Fibroblast of villous mesenchyme (primary cell): ENCODE measurements at places on chromosomes 13 and 19. TPM values are rescaled to one million over a fixed set of nuclear protein-coding genes. Genes with fewer than 3 reads are reported as not detected.

Gene C19orf67
- total RNA-seq: not detected in 2 replicates

Gene MEF2B
- total RNA-seq: 0.32 TPM in 1 of 2 replicates, not detected in the other

Gene RANBP3
- total RNA-seq: 45.8 and 47.4 TPM in 2 replicates

Gene NDUFA7
- total RNA-seq: 9.1 and 18.4 TPM in 2 replicates
